ENCODE measurements at places on chromosomes 16 and 17. TPM values are rescaled to one million over a fixed set of nuclear protein-coding genes. Genes with fewer than 3 reads are reported as not detected.

CIBAR2 gene
- not detected for total RNA-seq

- no peaks in the 10 kb centered on the region for H3K27me3 ChIP-seq
- H3K27ac ChIP-seq, result no peak overlapping the region
- no peak overlapping the region for H3K4me3 ChIP-seq
- H3K36me3 ChIP-seq, result no peaks in the 10 kb centered on the region
- no peaks in the 10 kb centered on the region for H3K4me1 ChIP-seq
Measured at GRCh38 chr16:1791256-1791942, 2.1 kb downstream of the IGFALS start.

DNA sequence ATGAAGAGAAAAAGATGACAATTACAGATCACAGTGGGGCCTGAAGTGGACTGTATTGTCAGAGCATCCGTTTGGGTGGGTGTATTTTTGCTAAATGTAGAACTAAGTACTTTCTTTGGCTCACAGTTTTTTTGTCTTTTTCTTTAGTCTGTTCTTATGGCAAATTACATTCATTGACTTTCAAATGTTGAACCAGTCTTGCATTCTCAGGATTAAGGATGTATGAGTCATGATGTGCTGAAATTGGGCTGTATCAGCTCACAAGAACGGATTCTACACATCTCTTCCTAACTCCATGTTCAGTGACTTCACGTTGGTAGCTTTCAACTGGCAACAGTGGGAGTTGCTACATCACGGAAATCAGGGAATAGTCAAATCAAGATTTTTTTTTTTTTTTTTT, 66.5 kb downstream of the TEX2 start:
- no peaks in the 10 kb centered on the region for H3K36me3 ChIP-seq
- no peak overlapping the region for H3K4me3 ChIP-seq
- DNase-seq, result no peak
- no peaks in the 10 kb centered on the region for H3K27me3 ChIP-seq
- H3K4me1 ChIP-seq, result peaks cover 18% of the 10 kb centered on the region

- peaks cover 14% of the 10 kb centered on the region for H3K4me1 ChIP-seq
- no peak overlapping the region for H3K4me3 ChIP-seq
- no peak for DNase-seq
- H3K27ac ChIP-seq, result no peak overlapping the region
- no peaks in the 10 kb centered on the region for H3K27me3 ChIP-seq
Measured at GRCh38 chr17:6170349-6170748, 100.2 kb downstream of the WSCD1 start.

- no peaks in the 10 kb centered on the region for H3K27me3 ChIP-seq
- H3K4me1 ChIP-seq, result no peaks in the 10 kb centered on the region
- peaks cover 35% of the 10 kb centered on the region for H3K36me3 ChIP-seq
Measured at GRCh38 chr16:15607700-15608396, 35.1 kb downstream of the MARF1 start.

DNA sequence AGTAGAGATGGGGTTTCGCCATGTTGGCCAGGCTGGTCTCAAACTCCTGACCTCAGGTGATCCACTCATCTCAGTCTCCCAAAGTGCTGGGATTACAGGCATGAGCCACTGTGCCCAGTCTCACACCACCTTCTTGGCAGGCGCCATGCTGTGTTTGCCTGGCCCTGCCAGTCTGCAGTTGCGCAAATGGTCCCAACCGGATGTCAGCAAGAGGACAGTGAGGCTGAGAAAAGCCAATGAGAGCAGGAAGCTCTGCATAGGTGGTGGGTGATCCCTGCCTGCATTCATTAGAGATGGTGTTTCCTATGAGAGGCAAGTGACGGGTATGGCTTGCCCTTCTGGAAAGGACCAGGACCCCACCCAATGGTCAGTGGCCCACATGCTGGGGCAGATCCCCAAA, 59.3 kb downstream of the PECAM1 start:
- H3K4me1 ChIP-seq, result no peaks in the 10 kb centered on the region
- DNase-seq, result no peak
- H3K4me3 ChIP-seq, result no peak overlapping the region
- H3K27ac ChIP-seq, result no peak overlapping the region
- 0 out of 2 replicates have a peak, but pooled peaks cover 4% of the 10 kb centered on the region for H3K27me3 ChIP-seq
- no peaks in the 10 kb centered on the region for H3K36me3 ChIP-seq

- no peaks in the 10 kb centered on the region for H3K27me3 ChIP-seq
- no peak overlapping the region for H3K27ac ChIP-seq
- H3K36me3 ChIP-seq, result no peaks in the 10 kb centered on the region
- DNase-seq, result no peak
Measured at GRCh38 chr17:64369007-64369893, 21.4 kb downstream of the PECAM1 start.

GRCh38 chr16:81158964-81159363, 62.8 kb upstream of the GCSH start:
- DNase-seq, result no peak
- no peaks in the 10 kb centered on the region for H3K36me3 ChIP-seq
- no peak overlapping the region for H3K27ac ChIP-seq
- H3K4me3 ChIP-seq, result no peak overlapping the region
- no peaks in the 10 kb centered on the region for H3K27me3 ChIP-seq

- no peaks in the 10 kb centered on the region for H3K4me1 ChIP-seq
- no peak for DNase-seq
- no peaks in the 10 kb centered on the region for H3K27me3 ChIP-seq
- no peak overlapping the region for H3K27ac ChIP-seq
Measured at GRCh38 chr17:49727380-49727779, 19.6 kb upstream of the SLC35B1 start.

DNA sequence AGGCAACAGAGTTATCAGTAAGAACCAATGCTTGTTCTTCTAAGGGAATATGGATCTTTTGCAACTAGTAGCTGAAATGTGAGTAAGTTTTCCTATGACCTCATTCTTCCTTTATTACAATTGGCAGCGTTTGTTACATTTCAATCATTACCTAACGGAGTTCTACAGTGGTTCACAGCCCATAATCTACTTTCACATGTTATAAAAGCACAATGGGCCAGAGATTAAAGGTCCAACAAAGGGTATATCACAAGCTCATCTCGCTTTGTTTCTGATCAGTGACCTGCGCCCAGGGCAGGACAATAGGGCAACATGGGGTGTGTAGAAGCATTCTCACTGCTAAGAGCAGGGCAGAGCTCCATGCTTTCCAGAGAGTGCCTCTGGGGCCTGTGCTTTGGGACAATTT, 279.9 kb upstream of the DYNLRB2 start:
- H3K4me1 ChIP-seq, result no peaks in the 10 kb centered on the region
- H3K27me3 ChIP-seq, result no peaks in the 10 kb centered on the region
- H3K36me3 ChIP-seq, result no peaks in the 10 kb centered on the region
- no peak overlapping the region for H3K4me3 ChIP-seq
- H3K27ac ChIP-seq, result no peak overlapping the region
- no peak for DNase-seq

WNT9B gene
- 0.62 TPM for total RNA-seq

- no peaks in the 10 kb centered on the region for H3K36me3 ChIP-seq
- peak overlapping the region; percentile 85 for H3K4me3 ChIP-seq
- DNase-seq, result no peak
Measured at GRCh38 chr17:81925860-81926450, 1.6 kb downstream of the MAFG start.

GRCh38 chr17:14688134-14688533, 387.3 kb downstream of the HS3ST3B1 start:
- DNase-seq, result peak; percentile 34
- no peaks in the 10 kb centered on the region for H3K27me3 ChIP-seq
- no peak overlapping the region for H3K27ac ChIP-seq
- no peak overlapping the region for H3K4me3 ChIP-seq
- no peaks in the 10 kb centered on the region for H3K36me3 ChIP-seq

DNA sequence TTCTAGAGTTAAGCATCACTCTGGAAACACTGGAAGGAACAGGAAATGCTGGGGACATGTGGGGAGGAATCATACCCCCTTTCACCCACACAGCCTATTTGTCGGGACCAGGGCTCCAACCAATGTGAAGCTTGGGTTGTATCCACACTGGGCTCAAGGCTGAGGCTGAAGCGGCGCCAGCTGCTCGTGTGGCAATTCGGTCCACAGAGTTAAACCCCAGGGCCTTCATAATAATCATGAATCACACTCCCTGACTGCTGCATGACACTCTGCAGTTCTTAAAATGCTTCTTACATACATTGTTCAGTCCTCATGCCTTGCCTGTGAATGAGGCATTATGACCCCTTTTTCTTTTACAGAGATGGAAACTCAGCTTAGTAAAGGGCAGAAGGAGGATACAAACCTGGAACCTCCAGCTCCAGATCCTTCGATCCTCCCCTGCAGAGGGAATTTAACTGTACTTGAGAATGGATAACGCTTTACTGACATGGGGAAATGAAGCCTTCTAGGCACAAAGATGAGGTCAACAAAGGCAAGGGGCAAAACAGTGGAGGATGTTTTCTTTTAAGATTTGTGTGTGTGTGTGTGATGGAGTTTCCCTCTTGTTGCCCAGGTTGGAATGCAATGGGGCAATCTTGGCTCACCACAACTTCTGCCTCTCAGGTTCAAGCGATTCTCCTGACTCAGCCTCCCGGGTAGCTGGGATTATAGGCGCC, 72.7 kb downstream of the SOX9 start:
- H3K27me3 ChIP-seq, result no peaks in the 10 kb centered on the region
- no peaks in the 10 kb centered on the region for H3K4me1 ChIP-seq
- H3K36me3 ChIP-seq, result no peaks in the 10 kb centered on the region

SSTR5 gene
- not detected for total RNA-seq

SYT17 gene
- 9.5 TPM for total RNA-seq

CACNG1 gene
- not detected for total RNA-seq

DNA sequence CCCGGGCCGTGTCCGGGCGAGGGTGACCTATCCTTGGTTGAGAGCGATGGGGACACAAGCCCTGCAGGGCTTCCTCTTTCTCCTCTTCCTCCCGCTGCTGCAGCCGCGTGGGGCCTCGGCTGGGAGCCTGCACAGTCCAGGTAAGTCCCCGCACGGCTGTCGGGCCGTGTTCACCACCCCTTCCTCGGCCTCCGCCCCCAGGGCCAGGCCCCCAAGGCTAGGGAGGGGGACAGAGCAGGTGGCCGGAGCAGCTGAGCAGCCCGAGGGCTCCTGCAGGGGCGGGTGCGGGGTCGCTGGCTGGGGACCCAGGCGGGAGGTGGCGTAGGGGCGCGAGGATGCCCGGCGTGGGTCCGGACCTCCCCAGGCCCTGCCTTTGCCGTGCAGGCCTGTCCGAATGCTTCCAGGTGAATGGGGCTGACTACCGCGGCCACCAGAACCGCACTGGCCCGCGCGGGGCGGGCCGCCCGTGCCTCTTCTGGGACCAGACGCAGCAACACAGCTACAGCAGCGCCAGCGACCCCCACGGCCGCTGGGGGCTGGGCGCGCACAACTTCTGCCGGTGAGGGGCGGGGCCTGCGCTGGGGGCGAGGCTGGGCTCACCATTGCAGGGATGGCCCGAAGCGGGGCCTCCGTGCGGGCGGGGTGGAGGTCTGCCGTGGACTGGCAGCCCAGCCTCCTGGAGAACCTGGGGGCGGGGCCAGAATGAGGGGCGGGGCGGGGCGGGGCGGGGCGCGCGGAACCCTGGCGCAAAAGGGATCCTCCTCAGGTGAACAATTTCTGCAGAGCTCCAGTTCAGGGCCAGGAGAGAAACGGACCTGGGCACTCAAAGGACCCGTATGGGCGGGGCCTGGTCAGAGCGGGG, 631 bp downstream of the KREMEN2 start:
- no peak overlapping the region for H3K27ac ChIP-seq
- peaks cover 50% of the 10 kb centered on the region for H3K27me3 ChIP-seq
- no peaks in the 10 kb centered on the region for H3K36me3 ChIP-seq
- DNase-seq, result peak; percentile 95
- H3K4me1 ChIP-seq, result peaks cover 20% of the 10 kb centered on the region

DNA sequence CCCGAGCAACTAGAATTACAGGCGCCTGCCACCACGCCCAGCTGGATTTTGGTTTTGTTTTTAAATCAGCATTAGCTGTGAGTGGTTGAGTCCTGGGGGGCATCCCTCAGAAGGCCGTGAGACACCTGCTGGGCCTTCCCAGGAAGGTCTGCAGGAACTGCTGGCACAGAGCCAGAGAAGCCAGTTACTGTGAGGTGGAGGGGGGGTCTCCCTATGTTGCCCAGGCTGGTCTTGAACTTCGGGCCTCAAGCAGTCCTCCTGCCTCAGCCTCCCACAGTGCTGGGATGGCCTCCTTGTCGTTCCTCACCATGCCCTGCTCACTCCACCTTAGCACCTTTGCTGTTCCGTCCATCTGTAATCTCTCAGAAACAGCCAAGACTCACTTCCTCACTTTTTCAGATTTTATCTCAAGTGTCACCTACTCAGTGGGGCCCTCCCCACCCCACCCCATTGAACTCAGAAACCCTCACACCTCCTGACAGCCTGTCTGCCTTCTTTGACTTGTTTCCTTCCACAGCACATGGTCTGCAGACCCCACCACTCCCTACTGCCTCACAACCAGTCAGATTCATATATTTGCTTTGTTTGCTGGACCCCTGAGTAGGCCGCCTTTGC, 62.3 kb downstream of the WSB1 start:
- no peaks in the 10 kb centered on the region for H3K36me3 ChIP-seq
- peaks cover 3% of the 10 kb centered on the region for H3K4me1 ChIP-seq
- no peaks in the 10 kb centered on the region for H3K27me3 ChIP-seq
- DNase-seq, result no peak
- no peak overlapping the region for H3K27ac ChIP-seq
- H3K4me3 ChIP-seq, result no peak overlapping the region

KCNJ16 gene
- total RNA-seq, result not detected

DNA sequence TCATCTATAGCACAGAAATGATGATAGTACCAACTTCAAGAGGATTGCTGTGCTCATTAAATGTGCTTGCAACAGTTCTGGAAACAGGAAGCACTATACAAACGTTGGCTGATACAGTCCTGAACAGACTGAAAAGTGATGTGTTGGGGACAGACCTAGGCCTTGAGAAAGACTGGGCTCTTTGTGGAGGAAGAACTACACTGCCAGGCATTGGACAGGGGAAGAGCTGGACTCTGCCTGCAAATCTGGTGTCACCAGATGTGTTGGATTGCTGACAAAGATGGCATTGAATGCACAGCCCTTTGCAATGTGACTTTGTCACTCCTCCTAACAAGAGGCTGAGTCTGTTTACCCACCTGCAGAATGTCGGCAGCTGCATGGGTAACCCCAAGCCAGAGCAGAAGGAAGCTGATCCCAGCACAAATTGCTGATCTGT, 12.4 kb upstream of the ST6GALNAC2 start:
- H3K27me3 ChIP-seq, result no peaks in the 10 kb centered on the region
- peaks cover 11% of the 10 kb centered on the region for H3K4me1 ChIP-seq
- no peak overlapping the region for H3K4me3 ChIP-seq
- H3K27ac ChIP-seq, result no peak overlapping the region

- H3K4me3 ChIP-seq, result no peak overlapping the region
- no peaks in the 10 kb centered on the region for H3K27me3 ChIP-seq
- H3K36me3 ChIP-seq, result no peaks in the 10 kb centered on the region
- peaks cover 8% of the 10 kb centered on the region for H3K4me1 ChIP-seq
- no peak overlapping the region for H3K27ac ChIP-seq
Measured at GRCh38 chr16:13419589-13419988, 500.4 kb upstream of the ERCC4 start.

- H3K36me3 ChIP-seq, result no peaks in the 10 kb centered on the region
- H3K27ac ChIP-seq, result no peak overlapping the region
- no peak for DNase-seq
- no peaks in the 10 kb centered on the region for H3K4me1 ChIP-seq
- no peak overlapping the region for H3K4me3 ChIP-seq
- H3K27me3 ChIP-seq, result peaks cover 13% of the 10 kb centered on the region
Measured at GRCh38 chr16:83965444-83966152, 2.4 kb upstream of the NECAB2 start.

CCL5 gene
- total RNA-seq, result not detected

ABCA6 gene
- total RNA-seq, result not detected

MYH1 gene
- not detected for total RNA-seq

All from GM23338 (cell line).